ENCODE measurements at places on chromosomes 1 and 21.
A peak's percentile ranks its signal among the peaks of the same experiment; 100 is the strongest.

DNA sequence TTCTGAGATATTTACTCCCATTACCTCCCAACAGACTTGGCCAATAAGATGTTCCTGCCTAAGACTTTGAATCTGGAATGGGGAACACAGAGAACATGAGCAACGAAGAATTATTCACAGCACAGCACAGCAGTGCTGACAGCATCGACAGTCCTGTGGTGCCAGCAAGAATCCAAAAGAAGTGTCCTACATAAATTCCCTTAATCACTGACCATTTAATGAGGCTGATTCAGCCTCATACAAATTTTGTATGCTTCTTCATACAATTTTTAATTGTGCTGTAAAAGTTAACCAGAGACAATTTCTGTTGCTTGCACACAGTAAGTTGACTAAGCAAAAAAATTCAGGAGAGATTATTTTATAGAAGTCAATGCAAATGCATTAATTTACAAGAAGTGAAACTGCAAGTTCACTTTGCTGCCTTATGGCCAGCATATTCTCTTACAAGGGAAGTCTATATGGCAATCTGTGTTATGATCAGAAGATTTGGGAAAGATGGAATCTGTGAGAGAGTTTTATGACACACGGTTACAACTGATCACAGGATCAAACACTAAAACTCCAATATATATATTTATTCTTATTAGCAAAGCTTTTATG is 855.9 kb downstream of the LTN1 start:
- no peaks in the 10 kb centered on the region for H3K36me3 ChIP-seq
- H3K4me3 ChIP-seq = no peak overlapping the region
- DNase-seq = no peak
- no peaks in the 10 kb centered on the region for H3K4me1 ChIP-seq

DNA sequence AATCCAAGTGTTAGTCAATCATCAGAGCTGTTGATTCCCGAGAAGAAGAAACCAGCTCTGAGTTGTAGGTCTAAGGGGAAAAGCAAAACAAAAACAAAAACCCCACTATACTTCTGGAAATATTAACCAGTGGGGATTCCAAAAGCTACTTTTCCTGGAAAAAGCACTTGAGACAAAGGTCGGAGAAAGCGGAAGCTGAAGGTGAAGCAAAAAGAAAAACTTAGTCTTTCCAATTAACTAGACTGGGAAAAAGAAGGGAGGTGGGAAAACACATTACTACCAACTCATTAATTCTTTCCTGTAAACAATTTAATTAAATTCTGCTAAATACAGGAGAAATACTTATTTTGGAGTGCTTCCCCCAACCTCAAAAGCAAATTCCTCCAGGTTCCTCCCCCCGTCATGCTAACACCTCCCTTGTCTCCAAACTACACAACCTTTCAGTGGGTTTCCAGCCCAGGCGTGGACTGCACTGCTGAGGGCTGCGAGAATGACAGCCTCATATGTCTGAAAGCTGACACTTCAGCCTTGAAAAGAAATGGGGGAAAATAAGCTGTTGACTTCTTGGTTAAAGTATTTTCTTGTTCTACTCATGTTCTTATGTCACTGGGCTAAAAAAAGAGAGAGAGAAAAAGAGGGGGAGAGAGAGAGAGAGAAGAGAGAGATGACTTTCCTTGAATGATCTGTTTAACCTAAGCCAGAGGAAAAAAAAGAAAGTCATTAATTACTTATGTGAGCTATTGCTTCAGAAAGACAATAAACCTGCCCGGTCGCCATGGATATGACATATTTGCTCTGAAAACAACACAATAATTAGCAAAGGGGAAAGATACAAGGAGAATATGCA is 5.1 kb downstream of the CASZ1 start:
- no peak for DNase-seq
- no peak overlapping the region for H3K27ac ChIP-seq
- H3K4me3 ChIP-seq = no peak overlapping the region
- H3K27me3 ChIP-seq = peaks cover 57% of the 10 kb centered on the region

GRCh38 chr1:169091480-169091941 is 15.0 kb upstream of the ATP1B1 start:
- no peak for DNase-seq
- no peaks in the 10 kb centered on the region for H3K4me1 ChIP-seq
- H3K4me3 ChIP-seq = no peak overlapping the region

DNA sequence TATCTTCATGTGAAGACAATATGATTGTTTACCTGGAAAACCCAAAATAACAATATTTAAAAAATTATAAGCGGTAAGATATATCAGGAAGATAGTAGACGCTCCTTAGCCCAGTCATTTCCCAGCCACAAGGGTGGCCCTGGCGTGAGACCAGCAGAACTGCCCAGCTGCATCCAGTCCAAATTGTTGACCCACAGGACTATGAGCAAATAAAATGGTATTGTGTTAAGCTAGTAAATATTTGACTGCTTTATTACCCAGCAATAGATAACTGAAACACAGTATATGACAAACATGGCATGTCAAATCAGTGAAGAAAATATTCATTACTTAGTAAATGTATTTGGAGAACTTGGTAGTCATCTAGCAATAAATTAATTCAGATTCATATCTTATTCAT is 294.3 kb upstream of the SPAG17 start:
- H3K4me1 ChIP-seq = no peaks in the 10 kb centered on the region
- no peaks in the 10 kb centered on the region for H3K36me3 ChIP-seq
- no peaks in the 10 kb centered on the region for H3K27me3 ChIP-seq

GRCh38 chr21:21238629-21239400 is 240.6 kb downstream of the NCAM2 start:
- no peak overlapping the region for H3K27ac ChIP-seq
- no peak overlapping the region for H3K4me3 ChIP-seq
- H3K27me3 ChIP-seq = no peaks in the 10 kb centered on the region
- no peak for DNase-seq

DNA sequence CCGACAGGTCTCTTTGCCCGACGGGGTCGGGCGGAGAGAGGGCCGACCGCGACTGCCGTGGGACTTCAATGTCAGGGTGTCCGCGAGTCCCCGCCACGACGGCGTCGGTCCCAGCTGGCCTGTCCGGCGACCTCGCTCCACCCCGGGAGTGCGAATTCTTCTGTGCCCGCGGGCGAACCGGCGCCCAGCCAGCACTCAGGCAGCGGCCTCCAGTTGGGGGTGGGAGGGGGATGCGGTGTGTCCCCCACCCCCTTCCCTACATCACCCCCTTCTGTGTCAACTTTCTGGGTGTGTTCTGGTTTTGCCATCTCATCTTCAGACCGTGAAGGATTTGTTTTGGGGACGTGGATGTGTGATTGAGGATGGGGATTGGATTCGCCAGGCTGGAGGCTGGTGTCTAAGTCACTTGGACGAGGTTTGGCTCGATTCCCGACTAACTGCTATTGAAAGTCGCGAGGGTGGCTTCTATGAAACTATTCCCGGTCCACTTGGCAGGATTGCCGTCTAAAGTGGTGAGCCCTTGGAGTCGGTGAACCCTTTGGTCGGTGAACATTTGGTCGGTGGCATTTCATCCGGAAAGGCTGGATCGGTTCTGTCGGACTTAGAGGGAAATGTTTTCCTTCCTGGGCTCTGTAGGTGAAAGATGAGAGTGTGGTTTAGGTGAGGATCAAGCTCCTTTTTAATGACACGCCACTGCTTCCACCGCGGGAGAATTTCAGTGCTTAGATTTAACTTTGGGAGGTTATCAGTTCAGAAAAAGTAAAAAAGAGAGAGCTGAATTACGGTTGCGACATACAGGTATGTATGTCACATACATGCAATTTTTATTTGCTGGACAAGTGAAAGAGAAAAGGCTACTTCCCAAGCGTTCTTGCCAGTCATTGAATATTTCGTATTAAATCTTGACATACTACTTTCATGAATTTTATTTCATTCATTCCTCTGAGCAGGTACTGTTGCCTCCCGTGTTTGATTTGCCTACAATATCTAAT is 771 bp downstream of the ABCD3 start:
- H3K4me1 ChIP-seq = peaks cover 47% of the 10 kb centered on the region
- no peak for DNase-seq
- no peaks in the 10 kb centered on the region for H3K36me3 ChIP-seq
- H3K27ac ChIP-seq = peak overlapping the region; percentile 61
- H3K27me3 ChIP-seq = no peaks in the 10 kb centered on the region

DNA sequence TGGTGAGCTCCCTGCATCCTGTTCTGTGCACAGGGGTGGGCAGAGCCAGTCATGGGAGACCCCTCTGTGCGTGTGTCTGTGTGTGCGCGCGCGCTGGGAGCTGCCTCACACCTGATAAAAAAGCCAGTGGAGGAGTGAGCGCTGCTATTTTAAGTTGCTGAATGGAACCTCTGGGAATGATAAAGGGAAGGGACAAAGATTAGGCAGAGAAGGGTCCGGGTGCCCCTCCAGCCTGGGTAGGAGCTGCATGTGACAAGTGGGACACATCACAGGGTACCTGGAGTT is 847 bp downstream of the ADORA1 start:
- no peak for DNase-seq
- no peak overlapping the region for H3K4me3 ChIP-seq
- peaks cover 26% of the 10 kb centered on the region for H3K27me3 ChIP-seq
- no peaks in the 10 kb centered on the region for H3K4me1 ChIP-seq

DNA sequence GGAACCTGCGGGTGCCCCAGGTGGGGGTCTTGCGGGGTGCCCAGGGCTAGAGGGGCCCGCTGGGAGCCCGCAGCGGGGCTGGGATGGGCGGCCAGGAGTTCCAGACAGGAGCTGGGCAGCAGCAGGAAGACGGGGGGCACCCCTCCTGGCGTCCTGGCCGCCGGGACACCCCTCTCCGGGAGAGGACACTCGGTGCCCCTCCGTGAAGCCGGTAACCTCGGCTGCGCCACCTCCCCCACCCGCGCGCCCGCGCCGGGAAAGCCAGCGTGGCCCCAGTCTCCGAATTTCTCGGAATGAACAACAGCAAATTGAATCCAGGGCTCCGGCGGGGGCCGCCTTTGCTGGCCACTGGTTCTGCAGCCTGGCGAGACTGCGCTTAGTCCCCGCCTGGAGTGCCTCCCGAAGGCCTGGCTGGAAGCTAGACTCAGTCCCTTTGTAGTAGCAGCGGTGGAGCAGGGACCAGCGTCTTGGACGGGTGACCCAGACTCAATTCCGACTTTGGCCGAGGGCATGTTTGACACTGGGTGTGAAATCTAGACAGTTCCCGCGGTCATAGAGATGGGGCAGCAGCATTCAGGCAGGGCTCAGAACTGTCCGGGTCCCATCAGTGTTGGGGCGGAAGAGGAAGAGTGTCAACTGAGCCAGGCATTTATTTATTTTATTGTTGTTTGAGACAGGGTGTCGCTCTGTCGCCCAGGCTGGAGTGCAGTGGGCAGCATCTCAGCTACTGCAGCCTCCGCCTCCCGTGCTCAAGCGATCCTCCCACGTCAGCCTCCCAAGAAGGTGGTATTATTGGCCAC is 773 bp downstream of the IFNGR2 start:
- peak overlapping the region; percentile 69 for H3K27ac ChIP-seq
- peaks cover 56% of the 10 kb centered on the region for H3K4me1 ChIP-seq
- peak overlapping the region; percentile 91 for H3K4me3 ChIP-seq
- peaks cover 15% of the 10 kb centered on the region for H3K36me3 ChIP-seq

- DNase-seq = no peak
- no peaks in the 10 kb centered on the region for H3K27me3 ChIP-seq
- no peak overlapping the region for H3K27ac ChIP-seq
- no peak overlapping the region for H3K4me3 ChIP-seq
- no peaks in the 10 kb centered on the region for H3K4me1 ChIP-seq
Observed at GRCh38 chr21:20646431-20647165, 351.6 kb upstream of the NCAM2 start.

- DNase-seq = no peak
- H3K4me1 ChIP-seq = no peaks in the 10 kb centered on the region
- no peaks in the 10 kb centered on the region for H3K27me3 ChIP-seq
Observed at GRCh38 chr1:229471175-229471574, 37.0 kb downstream of the NUP133 start.

DNA sequence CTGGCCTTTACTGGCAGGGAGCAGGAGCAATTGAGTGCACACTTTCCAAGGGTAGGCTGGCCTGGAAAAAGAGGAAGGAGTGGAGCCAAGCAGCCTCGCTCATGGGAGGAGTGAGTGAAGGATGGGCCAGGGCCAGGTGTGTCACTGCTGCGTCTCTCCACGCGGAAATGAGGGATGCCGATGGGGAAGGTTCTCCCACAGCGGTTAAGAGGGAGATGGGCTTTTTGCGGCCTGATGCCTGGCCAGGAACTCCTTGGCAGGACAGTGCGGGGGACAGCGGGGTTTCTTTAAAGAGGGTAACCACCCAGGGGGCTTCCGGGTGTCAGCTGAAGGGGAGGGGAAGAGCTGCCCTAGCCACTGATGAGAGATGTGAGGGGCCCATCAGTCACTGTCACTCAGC is 82.4 kb downstream of the PTPRU start:
- no peak overlapping the region for H3K27ac ChIP-seq
- no peaks in the 10 kb centered on the region for H3K27me3 ChIP-seq
- DNase-seq = no peak
- H3K4me1 ChIP-seq = no peaks in the 10 kb centered on the region

- no peaks in the 10 kb centered on the region for H3K4me1 ChIP-seq
- H3K36me3 ChIP-seq = no peaks in the 10 kb centered on the region
- H3K27ac ChIP-seq = no peak overlapping the region
- H3K27me3 ChIP-seq = peaks cover 12% of the 10 kb centered on the region
- no peak for DNase-seq
Observed at GRCh38 chr1:147897029-147897752, 5.4 kb upstream of the GJA8 start.

DNA sequence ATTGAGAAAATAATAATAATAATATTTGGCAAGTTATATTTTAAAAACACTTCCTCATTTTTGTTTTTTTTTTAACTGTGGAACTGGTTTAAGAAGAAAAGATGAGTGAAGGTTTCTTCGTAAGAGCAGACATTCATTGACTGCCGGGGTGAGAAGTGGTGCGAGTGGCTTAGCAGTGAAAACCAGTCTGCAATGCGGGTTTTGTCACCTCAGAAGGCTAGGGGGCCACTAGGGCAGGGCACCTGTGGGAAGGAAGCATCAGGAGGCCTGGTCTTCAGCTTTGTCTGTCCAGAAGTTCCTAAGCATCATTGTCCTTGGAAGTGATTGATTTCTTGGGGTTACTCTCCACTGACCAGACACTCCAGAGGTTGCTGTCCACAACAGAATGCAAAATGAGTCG is 339.2 kb downstream of the ZNF326 start:
- no peak overlapping the region for H3K27ac ChIP-seq
- peaks cover 12% of the 10 kb centered on the region for H3K4me1 ChIP-seq
- DNase-seq = no peak
- H3K4me3 ChIP-seq = no peak overlapping the region
- no peaks in the 10 kb centered on the region for H3K27me3 ChIP-seq

GRCh38 chr1:21174654-21175323 is 1.9 kb downstream of the EIF4G3 start:
- peak overlapping the region; percentile 65 for H3K27ac ChIP-seq
- H3K4me3 ChIP-seq = peak overlapping the region; percentile 92
- H3K4me1 ChIP-seq = peaks cover 31% of the 10 kb centered on the region
- no peaks in the 10 kb centered on the region for H3K27me3 ChIP-seq
- H3K36me3 ChIP-seq = peaks cover 13% of the 10 kb centered on the region
- no peak for DNase-seq

DNA sequence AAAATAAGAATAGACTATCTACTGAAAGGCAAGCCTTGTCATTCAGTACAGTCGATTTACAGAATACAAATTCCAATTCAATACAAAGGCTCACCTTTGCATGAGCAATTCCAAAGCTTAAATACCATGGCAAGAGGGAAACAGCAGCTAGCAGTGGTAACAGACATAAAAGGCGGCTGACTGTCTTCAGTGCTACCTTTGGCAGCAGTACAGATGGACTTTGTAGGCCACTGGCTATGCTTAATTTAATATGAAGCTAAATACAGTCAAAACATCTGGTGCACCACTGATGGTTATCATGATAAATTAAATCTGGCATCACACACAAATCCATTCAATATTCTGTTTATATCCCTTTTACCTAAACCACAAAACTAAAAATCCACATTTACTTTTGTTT is 62.4 kb downstream of the RERE start:
- H3K27me3 ChIP-seq = no peaks in the 10 kb centered on the region
- no peak overlapping the region for H3K27ac ChIP-seq
- no peaks in the 10 kb centered on the region for H3K36me3 ChIP-seq
- no peak for DNase-seq
- H3K4me1 ChIP-seq = peaks cover 5% of the 10 kb centered on the region

Data from DND-41 (cell line).